ENCODE measurements at places on chromosomes 5 and 9.

GRCh38 chr9:75183306-75183705, 95.0 kb downstream of the OSTF1 start:
- DNase-seq = no peak

GRCh38 chr5:96198356-96199058, 234.5 kb downstream of the PCSK1 start:
- DNase-seq = no peak

DNA sequence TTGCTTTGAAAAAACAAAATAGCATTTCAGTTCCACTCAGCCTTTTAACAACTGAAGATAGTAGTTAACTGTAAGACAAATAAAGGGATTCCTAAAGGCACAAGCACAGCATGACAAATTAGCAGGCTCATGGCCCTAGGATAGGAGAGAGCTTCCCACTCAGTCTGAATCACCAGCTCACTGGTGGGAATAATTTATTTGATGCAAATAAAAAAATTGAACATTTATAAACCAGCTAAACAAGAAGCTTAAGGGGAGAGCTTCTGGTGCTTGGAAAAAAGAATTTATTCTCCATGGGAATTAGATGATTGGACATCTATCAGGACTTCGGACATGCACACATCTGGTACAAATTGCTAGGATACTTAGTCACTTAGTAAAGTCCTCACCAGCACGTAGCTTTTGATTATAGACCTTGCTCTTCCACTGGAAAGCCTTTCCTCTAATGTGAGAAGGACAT, 294.1 kb upstream of the TNC start:
- DNase-seq = no peak

DNA sequence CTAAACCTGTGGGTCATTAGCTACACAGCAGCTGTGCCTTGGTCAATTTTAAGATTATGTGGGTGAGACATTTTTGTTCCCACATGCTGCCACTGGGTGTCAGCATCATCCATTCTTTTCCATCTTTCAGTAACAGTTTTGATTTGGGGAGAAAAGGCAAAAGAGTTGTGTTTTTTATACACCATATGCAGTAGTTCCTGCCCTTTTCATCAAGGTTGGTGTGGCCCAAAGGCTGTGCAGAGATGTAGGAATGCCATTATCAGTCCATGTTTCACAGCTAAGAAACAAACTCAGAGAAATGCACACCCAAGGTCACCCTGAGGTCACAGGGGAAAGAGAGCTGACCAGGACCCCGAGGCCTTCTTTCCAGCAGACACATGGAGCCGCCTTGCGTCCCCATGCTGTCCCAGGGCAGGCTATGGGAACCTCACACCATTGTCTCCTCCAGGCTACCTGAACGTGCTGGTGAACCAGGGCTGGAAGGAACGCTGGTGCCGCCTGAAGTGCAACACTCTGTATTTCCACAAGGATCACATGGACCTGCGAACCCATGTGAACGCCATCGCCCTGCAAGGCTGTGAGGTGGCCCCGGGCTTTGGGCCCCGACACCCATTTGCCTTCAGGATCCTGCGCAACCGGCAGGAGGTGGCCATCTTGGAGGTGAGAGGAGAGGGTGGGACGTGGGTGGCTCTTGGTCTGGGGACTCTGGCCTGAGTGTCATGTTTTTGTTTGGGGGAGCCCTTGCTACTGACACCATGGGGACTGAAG, 27.8 kb upstream of the GRPEL2 start:
- DNase-seq = no peak

DNA sequence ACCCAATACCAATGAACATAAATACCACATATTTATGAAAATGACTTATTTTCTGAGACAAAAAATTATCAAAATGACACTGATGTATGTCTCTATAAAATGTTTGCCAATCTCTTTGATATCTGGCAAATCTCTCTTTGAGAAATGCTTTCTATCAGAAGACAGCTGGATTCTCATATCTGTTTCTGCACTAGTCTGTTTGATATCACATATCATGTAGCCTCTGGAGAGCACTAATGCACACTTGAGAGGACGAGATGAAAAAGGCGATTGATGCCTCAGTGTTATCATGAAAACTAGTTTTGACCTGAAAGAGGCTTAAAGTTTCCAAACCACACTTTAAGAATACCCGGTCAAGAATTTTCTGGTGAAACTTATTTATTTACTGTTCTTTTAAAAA, 29.1 kb upstream of the ANKRD55 start:
- no peak for DNase-seq

GRCh38 chr9:117290306-117290840, 124.5 kb downstream of the ASTN2 start:
- no peak for DNase-seq

DNA sequence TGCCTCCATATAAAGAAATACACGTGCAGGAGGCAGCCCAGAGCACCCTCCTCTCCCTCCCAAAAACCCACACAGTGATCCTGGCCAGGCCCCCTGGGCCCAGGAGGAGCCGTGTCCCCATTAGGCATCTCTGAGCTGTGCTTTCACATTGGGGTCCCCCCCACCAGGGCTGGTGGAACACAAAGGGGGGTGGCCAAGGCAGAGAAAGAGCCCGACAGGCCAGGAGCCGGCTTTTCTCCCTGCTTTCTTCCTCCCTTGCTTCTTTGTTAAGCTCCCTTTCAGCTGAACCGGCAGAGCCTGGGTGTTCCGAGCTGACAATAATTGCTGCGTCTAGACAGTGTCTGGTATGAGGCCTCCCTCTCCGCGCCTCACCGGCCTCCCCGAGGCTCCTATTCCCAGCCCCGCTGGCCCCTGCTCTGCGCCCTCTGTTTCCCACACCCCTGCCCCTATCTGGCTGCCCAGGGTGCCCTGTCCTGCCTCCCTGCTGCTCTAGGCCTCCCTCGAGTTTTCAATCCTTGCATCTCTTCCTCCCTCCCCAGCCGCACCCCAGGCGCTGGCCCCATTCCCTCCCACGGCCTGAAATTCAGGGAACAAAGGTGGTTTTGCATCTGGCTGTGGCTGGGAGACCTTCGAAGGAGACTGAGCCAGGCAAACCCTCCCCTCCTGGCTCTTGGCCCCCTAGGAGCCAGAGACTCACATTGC, 120.6 kb downstream of the C9orf50 start:
- no peak for DNase-seq

DNA sequence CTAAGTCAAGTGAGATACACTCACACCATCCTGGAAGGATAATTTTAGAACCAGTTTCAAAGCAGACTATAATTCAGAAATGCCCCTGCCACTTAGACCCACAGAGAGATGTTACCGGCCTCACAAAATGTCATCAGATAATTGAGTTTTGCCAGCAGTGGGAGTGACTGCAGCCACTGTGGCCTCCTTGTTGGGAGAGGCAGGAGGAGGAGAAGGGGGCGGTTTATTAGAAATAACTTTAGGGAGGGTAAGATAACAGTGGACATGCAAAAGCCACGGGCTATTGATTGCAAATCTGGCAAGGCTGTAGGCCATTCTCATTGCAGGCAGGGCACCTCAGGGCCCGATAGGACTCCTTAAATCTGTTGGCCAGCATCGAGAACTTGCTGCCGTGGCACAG, 13.4 kb downstream of the GRXCR2 start:
- no peak for DNase-seq

DNA sequence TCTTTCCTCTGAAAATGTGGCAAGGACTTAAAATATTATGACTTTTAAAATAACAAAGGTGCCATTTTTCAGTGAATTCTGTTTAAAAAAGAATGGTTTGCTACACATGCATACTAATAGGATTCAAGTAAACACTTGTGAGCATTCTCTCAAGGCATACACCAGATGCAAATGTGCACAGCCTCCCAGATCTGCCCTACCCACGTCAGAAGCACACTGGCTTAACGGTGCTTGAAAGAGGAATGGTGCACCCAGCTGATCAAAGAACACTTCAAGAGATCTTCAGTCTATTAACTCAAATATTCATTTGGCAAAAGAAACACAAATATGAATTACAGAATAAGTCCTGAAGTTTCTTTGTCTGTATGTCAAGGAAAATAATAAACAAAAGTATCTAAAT, 15.8 kb downstream of the GABRB2 start:
- DNase-seq = no peak

DNA sequence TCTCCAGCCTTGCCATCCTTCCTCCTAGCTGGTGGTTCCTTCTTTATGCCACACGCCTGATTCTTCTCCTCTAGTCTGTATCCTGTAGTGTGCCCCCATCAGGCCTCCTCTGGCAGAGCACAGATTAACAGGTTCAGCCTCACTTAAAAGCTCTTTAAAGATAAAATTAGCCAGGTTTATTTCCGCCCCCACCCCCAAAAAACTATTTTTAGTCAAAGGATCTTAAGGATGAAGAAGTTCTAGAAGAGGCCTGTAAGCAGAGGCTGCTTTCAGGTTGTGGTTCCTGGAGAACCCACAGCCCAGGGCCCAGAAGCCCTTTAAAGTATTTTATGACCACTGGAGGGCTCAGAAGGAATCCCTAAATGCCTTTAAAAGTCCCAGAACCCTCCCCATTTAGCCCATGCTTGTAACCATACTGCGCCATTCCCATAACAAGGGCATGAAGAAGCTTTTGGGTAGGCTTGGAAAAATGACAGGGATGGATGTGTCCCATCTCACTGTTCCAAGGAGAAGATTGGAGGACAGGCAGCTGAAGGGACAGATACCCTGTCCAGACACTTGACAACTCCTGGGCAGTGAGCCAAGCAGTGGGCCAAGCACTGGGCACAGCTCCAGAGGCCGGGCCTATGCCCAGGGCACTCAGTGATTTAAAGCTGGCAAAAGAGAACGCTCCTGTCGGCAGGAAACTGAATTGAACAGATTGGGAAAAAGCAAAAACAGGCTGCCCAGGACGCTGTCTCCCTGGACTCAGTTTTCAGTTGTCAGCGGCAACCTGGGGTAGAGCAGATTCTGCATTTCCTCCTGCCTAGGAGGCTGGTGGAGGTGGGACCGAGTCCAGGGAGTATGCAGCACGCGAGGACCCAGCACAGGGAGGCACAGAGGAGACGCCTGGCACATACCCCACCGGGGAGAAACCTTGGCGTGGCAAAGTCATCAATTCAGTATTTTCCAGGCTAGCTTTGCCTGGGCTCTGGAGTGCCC, 106.3 kb upstream of the SSBP2 start:
- DNase-seq = peak; percentile 92

DNA sequence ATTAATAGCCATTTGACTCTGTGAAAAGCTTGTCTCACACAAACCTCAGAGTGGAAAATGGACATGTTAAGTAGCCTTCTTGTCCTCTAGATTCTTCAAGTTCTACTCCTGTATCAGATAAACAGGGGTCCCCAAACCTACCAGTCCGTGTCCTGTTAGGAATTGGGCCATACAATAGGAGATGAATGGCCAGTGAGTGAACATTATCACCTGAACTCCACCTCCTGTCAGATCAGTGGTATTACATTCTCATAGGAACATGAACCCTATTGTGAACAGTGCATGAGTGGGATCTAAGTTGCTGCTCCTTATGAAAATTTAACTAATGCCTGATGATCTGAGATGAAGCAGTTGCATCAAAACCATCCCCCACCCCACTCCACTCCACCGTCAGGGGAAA, 136.3 kb downstream of the TMEM232 start:
- DNase-seq = no peak

DNA sequence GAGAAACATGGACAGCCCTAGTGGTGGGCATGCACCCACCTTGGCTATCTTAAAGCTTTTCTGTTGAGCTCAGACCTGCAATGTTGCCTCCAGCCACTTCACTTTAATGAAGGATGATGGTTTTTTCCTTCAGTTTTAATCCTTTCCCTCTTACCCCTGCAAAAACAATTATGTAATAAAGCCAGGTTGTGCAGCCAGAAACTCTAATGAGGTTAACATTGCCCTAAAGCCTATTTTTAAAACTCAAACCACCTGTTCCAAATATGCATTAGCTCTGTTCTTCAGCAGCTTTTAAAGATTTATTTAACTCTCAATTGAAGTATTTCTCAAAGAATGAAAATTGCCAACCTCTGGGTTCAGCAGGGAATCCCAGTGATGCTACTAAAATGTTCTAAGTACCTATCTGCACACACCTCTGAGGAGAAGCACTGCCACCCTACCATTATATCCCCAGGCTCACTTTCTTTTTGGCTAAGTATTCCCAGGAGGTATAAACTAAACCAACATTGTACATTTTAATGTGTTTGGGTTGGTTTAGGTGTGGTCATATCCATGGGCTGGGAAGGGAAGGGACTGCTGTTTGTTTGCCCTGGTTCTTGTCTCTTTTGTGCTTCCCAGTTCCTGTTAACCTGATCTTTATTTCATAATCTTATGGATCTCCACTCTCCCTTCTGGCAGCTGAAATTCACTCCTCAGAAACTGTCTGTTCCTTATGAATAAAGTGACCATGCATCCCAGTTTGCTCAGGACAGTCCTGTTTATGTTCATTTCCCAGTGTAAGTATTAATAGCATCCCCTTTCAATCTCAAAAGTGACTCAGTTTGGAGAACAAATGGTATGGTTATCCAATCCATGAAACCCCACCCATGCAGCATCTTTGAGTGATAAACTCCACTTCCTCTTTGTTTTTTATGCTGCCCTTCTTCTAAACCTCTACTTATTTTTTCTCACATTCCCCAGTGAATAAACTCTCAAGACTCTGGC, 251.7 kb downstream of the RAB3C start:
- DNase-seq = no peak

GRCh38 chr9:89802781-89803355, 198.1 kb downstream of the GADD45G start:
- DNase-seq = no peak

- DNase-seq = no peak
These were observed 353 bp upstream of the PAX5 start for GRCh38 chr9:37034305-37034937.

DNA sequence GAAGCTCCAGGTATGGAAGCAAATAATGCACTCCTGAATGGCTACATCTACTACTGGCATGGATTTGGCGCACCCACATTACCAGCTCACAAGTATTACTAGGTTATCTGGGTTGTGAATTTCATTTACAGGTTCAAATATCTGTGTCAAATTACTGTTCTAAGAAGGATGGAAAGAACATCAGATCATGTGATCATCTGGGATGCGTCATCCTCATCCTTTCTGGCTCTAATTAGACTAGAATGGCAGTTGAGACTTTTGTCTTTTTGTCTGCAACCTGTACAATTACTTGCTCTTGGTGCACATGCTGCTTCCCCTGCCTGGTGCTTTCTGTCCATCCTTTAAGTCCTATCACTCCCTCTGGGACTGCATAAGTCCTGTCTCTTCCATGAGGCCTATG, 64.1 kb downstream of the PJA2 start:
- DNase-seq = no peak

- no peak for DNase-seq
These were observed 372.1 kb upstream of the SGCD start for GRCh38 chr5:155954701-155955445.

DNA sequence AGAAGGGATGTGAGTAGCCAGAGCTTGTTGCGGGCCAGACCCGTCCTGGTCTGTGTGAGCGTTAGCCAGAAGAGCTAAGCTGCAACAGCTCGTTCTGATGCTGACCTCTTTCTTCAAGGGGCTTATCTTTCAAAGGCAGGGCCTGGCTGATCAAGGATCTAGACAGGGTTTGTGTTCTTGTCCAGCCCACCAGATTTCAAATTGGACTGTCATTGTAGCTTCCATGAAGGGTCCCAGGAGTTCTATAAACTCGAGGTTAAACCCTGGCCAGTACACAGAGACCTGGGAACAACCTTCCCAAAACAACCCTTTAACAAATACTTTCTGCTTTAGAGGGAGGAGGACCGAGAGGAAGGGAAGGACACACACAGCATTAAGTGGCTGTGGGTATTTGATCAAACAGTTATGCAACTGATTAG, 153.0 kb upstream of the TUT7 start:
- DNase-seq = no peak

Data from cardiac septum (tissue), 1 donor.